Activated CD4-positive, alpha-beta T cell treated with anti-CD3 and anti-CD28 coated beads, Interleukin-2, amount 50 U/mL, for 16 hours (primary cell): ENCODE measurements at places on chromosomes 5 and 9.

- DNase-seq = no peak
Measured at GRCh38 chr5:107551088-107551487, 119.6 kb downstream of the EFNA5 start.

DNA sequence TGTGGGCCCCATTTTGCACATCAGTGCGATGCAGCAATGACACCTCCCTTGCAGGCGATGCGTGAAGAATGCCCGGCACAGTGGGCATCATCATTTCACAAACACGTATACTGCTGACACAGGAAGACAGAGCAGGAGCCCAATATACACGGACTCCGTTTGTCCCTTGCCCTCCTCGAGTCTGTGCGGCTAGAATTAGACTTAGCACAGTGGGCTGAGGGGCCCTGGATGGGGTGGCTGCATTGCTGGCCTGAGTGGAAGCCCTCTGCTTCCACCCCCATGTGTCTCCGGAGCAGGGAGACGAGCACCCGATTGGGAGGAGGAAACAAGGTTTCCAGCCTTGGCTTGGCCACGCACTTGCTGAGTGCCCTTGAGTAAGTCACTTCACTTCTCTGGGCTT lies 40.8 kb downstream of the GSN start:
- DNase-seq = no peak

DNA sequence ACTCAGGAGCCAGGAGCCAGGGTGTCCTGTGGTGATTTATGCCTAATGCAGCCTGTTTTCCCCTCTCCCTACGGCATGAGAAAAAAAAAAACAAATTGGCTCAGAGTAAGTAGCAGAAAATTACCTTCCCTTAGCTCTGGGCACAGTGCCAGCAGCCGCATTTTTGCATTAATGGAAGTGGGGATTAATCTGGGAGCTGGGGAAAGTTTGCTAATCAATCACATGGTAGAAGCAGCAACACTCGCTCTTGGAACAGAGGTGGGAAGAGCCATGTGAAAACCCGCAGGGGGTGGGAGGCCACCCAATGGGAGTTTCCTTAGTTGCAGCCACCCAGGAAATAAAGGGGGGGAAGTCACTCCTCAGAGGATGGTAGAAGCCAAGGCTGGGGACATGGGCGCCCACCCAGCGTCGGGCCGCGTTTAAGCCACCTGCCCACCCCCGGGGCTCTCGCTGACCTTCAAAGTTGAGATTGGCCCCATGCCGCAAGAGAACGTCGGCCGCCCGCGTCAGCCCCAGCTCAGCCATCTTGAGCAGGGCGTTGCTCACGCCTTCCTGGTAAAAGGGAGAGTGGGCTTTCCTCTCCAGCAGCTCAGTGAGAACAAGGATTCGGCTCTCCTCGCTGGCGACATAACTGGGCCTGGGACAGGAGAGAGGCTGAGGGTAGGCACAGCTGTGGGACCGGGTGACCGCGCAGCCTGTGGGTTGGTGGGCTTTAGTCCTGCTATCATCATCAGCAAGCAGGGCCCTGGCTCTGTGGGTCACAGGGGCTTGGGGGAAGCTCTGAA lies 1.7 kb downstream of the ASB6 start:
- DNase-seq = no peak

GRCh38 chr9:104319685-104320084 lies 184.4 kb upstream of the OR13F1 start:
- DNase-seq = no peak

DNA sequence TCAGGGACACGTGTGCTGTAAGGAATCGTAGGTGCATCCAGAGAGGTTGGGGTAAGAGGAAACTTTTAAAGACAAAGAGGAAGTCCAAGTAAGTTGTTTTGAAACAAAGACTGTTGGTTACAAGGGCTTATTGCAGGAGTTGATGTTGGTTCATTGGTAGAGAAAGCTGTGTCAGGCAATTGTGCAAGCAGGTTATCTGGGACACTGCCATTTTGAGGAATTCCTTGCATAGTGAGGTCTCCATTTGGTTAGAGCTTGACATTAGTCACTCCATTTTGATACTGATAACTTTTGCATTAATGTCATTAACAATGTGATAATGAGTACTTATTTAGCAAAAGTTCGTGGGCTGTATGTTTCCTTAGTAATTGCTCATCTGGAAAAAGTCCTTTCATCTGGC lies 24.9 kb downstream of the CNOT6 start:
- DNase-seq = no peak

DNA sequence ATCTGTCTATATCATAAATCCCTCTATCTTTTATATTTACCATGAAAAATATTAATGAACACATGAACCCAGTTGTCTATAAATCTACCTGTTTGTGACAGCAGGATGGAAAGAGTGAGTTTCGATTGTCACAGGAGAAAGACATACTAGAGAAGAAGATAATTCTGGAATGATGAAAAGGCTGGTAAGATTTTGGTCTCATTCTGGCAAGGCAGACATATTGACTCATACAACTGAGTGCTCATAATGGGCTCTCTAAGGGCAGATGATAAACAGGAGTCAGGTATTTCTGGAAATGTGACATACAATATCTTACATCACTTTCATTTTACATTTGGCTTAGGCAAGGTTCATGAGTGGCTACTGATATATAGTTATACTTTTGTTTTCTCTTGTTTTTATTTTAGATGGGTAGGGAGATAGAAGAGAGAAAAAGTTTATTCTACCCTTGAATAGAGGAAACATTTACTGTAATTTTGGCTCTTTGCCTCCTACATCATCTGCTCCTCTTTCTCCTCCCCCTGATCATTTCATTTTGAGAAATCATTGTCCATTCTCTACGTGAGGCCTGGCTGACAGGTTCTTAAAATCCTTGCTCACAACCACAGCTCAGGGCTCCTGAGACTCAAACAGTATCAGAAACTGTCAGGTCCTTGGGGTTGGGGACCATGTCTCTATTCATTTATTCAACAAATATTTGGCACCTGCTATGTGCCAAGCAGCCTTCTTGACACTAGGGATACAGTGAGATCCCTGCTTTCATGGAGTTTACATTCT lies 14.4 kb downstream of the ELOVL7 start:
- peak; percentile 33 for DNase-seq

GRCh38 chr9:14440062-14440461 lies 126.1 kb upstream of the NFIB start:
- DNase-seq = no peak

- DNase-seq = no peak
Measured at GRCh38 chr5:16666883-16667398, 50.1 kb upstream of the RETREG1 start.

GRCh38 chr5:173441053-173441628 lies 112.9 kb upstream of the STC2 start:
- no peak for DNase-seq

GRCh38 chr5:369151-369868 lies 47.8 kb downstream of the AHRR start:
- DNase-seq = peak; percentile 58

GRCh38 chr5:140953234-140953633 lies 13.0 kb upstream of the PCDHAC2 start:
- DNase-seq = no peak

DNA sequence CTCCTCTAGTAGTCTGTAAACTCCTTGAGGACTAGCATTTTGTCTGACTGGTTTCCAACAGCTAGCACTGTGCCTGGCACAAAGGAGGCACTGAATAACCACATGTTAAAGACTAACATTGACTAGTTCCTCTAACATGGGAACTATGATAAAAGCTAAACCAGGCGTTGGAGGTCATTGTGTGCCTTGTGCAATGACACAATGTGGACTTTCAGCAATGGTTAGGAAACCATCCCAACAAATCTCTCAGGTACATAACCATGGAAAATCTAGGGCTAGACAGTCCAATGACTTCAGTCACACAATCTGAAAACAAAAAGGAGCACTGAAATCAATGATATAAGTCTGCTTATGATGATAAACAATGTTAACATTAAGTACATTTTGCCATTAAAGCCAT lies 200.6 kb downstream of the DCP2 start:
- DNase-seq = no peak

DNA sequence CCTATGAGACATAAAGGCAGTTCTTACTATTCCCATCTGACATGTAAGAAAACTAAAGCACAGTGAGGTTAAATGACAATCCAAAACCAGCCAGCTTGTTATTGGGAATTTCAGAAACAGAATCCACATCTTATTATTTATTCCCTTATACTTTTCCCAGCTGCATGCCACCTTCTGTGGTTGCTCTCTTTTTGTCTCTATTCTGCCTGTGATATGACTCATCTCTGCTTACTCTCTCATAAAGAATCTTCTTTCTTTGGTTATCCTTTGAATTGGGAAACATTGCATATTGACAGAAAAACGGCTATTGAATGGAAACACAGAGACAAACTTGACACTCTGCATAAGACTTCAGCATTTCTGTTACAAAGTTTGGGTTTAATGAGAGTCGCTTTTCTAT lies 183.2 kb downstream of the TLR4 start:
- no peak for DNase-seq

GRCh38 chr9:2116073-2116472 lies 100.9 kb downstream of the SMARCA2 start:
- peak; percentile 13 for DNase-seq

DNA sequence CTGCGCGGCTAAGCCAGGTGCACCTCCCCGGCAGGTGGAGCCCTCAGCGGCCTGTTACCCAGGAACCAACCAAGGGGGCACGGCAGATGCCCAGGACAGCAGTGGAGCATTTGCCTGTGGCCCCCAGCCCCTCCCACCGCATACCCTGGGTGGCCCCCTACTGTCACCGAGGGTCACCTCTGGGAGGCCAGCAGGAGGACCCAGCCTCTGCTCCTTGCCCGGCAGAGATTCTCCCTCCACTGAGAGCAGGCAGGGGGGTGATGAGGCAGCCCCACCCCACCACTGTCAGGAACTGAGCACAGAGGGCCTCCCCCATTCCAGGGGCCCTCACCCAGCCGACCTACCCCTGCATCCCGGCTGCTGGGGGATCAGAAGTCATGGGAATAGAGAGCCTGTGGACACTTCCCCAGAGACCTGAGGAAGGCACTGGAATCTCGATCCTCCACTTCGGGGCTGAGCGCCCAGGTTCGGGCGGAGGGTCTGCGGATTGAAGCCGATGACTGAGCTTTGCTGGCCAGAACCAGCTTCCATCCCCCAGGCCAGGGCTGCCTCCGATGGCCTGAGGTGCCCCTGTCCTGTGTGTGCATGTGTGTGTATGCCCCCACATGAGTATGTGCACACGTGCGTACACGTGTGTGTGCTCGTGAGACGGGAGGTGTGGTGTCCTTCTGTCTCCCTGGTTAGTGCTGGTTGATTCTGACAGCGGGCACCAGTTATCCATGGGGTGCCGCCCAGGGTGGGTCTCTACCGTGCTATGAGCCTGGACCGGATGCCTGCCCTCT lies at the start of gene QRFP:
TSS of gene QRFP (minus strand) at position 580 of the 782 bp plus-strand sequence. CDS start 2,974 bp downstream, outside the sequence.
- no peak for DNase-seq

GRCh38 chr5:133244242-133244641 lies 192.4 kb downstream of the HSPA4 start:
- peak; percentile 45 for DNase-seq

DNA sequence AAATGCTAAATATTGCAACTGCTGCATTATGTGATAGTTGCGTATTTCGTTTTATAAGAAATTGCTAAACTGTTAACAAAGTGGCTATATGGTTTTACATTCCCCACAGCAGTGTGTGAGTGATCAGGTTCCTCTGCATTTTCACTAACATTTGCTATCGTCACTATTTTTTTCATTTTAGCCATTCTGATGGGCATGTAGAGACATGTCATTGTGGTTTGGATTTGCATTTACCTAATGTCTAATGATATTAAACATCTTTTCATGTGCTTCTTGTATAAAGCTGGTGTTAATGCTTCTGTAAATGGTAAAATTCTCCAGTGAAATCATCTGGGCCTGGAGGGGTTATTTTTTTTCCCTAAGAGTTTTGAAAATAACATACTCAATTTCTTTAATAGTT lies 61.6 kb downstream of the ERCC6L2 start:
- DNase-seq = no peak

GRCh38 chr5:91272858-91273257 lies 110.3 kb downstream of the ARRDC3 start:
- peak; percentile 79 for DNase-seq

DNA sequence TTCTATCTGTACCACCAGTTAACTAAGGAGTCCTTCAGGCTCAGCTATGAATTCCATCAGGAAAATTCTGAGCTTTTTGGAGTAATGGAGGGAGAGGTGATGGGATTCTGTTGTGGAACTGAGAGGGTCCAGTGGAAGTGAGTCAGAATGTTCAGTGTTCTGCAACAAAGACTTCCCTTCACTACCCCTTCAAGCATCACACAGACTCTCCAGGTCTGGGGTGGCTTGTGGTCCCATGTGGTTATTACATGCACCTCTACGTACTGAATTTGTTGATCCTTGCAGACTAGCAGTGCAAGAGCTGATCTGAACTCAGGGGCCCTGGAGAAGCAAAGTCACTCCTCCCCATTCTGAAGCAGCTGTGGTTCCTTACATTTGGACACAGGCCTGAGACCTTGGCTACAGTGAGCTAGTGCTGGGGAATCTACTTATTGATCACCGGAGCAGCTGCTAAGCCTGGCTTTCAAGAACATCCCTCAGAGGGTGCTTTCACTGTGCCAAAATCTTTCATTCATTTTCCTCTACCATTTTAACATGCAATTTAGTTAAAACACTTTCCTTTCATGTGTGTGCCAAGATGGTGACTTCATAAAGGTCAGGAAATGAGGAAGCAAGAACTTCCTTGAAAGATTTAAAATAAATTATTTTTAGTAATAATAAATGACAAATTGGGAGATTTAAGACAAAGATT lies 75.0 kb upstream of the TNC start:
- no peak for DNase-seq

GRCh38 chr5:98570661-98571191 lies 202.7 kb upstream of the RGMB start:
- no peak for DNase-seq

GRCh38 chr5:145945620-145946111 lies 9.3 kb downstream of the SH3RF2 start:
- DNase-seq = no peak

DNA sequence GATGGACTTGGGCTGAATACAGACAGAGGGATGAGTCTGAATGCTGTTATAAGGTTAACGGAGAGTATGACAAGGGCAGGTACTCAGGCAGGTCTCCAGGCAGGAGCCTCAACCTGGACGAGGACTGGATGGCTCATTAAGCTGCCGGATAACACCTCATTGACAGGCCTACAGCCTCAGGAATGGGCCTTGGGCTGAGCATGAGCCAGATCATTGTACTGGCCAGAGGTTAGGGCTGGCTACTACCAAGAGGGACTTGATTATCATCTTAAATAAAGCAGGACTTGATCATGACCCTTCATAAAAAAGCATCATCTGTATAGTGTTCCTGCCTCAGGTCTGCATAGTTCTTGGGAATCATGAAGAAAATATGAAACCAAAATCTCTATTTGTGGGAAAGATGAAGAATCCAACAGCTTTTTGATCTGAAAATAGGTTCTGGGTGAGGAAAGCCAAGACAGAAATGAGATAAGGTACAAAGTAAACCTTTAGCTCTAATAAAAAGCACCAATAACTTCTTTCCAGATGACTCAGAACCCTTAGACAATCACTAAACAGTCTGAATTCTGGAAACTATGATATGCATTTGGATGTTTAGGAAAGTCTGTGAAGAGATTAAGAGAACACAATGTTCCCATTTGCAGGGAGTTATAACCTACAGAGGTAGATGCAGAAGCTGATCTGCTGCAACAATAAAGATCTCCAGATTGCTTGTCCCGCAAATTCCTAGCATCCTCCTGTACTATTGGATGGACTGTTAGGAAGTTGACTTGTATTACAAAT lies 343.1 kb downstream of the CTNND2 start:
- no peak for DNase-seq

- DNase-seq = no peak
Measured at GRCh38 chr5:78527925-78528324, 120.6 kb downstream of the LHFPL2 start.
